ENCODE measurements at places on chromosomes 13 and 19. TPM values are rescaled to one million over a fixed set of nuclear protein-coding genes. Genes with fewer than 3 reads are reported as not detected.

The MEIOSIN gene
- total RNA-seq, result not detected

The NLRP11 gene
- total RNA-seq, result 1.8 TPM

The CADM4 gene
- not detected for total RNA-seq

The PRKCG gene
- total RNA-seq, result not detected

The HS6ST3 gene
- not detected for total RNA-seq

The DCLK1 gene
- not detected for total RNA-seq

The TJP3 gene
- not detected for total RNA-seq

The ZNF560 gene
- not detected for total RNA-seq

The MIDN gene
- total RNA-seq, result 21.4 TPM

The RFPL4A gene
- not detected for total RNA-seq

The CYP2A13 gene
- not detected for total RNA-seq

The GYS1 gene
- total RNA-seq, result 42.6 TPM

The ZNF850 gene
- 0.97 TPM for total RNA-seq

The OR7D2 gene
- not detected for total RNA-seq

The FFAR3 gene
- total RNA-seq, result not detected

The PDX1 gene
- total RNA-seq, result not detected

The AP1M2 gene
- not detected for total RNA-seq

The GIPC3 gene
- total RNA-seq, result not detected

The DAND5 gene
- 0.52 TPM for total RNA-seq
